Activated CD4-positive, alpha-beta T cell treated with anti-CD3 and anti-CD28 coated beads, Interleukin-2, amount 50 U/mL, for 1 hour (primary cell): ENCODE measurements at places on chromosomes 13 and 19.

GRCh38 chr19:53504885-53505284 is 33.1 kb upstream of the ZNF331 start:
- DNase-seq = no peak

DNA sequence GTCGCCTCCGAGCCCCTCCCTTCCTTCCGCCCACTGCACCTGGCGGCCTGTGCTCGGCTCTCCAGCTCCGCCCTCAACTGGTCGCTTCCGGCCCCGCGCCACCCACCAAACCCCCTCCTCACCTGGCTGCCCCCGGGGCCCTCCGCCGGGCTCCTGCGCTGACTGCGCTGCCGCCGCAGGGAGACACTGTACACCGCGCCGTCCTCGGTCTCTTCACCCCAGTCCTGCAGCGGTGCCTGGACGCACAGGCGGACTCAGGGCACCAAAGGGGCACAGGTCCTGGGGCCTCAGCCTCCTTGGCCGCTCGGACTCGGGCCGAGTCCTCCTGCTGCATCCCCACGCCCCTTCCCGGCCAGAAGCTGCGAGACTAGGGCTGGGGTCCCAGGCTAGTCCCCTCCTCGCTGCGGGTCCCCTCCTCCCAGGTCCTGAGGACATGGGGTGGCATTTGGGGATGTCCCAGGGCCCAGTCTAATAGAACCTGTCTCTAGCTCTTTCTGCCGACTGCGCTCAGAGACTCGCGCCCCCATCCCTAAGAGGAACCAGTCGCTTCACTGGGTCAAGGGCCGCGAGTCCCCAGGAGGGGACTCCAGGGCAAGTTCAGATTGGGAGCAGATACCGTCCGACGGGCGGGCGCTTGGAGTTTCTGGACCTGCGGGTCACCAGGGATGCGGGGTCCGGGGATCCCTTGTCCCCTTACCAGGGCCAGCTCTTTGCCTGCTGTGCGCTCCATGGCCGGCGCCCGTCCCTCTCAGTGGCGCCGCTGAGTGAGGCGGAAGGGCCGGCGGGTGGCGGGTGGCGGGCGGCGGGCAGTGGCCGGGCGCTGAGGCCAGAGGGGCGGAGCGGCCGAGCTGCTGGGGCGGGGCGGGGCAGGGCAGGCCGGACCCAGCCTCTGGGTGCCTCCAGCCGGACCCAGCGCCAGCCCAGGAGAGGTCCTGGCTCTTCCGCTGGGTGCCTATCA is at the start of gene RGL3:
Gene RGL3, minus strand, starts transcription at position 766 of the 958 bp plus-strand sequence. Its CDS starts 36 bp downstream, at position 730.
- no peak for DNase-seq

GRCh38 chr13:63279136-63279535 is 1863.5 kb upstream of the PCDH20 start:
- DNase-seq = no peak

DNA sequence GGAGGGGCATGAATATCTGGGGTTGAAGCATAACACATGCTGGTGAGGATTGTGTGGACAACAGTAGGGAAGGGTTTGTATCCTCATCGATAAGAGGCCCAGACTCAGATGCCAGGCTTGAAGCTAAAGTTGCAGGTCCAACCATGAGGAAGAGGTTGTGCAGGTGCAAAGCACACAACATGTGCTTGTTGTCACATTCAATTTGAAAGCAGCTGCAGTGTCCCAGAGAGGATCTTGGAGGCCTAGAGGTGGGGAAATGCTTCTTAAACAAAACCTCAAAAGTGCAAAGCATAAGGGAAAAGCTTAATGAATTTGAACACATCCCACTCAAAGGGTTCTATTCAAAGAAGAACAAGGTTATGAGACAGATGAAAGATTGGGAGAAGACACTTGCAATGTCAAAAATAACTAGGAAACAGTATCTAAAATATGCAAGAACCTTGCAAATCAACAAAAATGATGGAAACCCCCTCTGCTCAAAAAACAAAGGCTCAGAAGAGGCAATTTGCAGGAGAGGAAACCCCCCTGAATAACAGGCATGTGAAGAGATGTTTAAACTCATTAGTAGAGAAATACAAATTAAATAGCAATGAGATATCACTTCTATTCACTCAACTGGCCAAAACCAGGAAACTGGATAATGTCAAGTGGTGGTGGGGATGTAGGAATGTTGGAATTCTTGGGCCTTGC is 187.1 kb downstream of the KATNAL1 start:
- no peak for DNase-seq

DNA sequence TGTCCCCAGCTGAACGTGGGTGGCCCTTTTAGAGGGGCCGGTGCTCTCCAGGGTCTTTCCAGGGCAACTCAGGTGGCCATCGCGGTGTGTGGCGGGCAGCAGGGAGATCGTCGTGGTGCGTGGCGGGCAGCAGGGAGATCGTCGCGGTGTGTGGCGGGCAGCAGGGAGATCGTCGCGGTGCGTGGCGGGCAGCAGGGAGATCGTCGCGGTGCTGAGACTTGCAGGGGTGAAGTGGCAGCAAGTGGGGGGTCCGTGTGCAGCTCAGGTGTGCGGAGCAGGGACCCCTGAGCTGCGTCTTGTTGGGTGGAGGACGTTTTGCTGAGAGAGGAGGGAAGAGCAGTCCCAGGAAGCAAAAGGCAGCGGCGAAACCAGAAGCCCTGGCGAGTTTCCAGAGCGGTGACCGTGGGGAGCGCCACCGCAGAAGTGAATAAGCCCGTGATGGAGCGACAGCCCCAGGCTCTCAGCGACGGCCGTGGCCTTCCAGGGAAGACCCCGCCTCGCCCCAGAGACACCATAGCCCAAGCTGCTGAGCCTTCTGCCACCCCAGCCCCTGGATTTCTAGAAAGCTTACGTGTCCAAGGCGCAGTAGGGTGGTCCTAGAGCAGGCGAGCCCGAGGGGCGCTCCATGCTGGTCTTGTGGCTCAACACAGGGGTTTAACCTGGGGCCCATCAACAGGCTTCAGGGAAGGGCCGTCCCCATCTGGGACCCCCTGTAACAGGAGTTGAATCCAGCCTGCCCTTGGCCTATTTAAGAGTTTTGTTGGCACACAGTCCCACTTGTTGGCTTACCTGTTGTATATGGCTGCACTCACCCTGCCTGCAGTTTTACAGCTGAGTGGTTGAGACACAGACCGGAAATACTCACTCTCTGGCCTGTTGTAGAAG is 5.4 kb downstream of the NCLN start:
- no peak for DNase-seq

DNA sequence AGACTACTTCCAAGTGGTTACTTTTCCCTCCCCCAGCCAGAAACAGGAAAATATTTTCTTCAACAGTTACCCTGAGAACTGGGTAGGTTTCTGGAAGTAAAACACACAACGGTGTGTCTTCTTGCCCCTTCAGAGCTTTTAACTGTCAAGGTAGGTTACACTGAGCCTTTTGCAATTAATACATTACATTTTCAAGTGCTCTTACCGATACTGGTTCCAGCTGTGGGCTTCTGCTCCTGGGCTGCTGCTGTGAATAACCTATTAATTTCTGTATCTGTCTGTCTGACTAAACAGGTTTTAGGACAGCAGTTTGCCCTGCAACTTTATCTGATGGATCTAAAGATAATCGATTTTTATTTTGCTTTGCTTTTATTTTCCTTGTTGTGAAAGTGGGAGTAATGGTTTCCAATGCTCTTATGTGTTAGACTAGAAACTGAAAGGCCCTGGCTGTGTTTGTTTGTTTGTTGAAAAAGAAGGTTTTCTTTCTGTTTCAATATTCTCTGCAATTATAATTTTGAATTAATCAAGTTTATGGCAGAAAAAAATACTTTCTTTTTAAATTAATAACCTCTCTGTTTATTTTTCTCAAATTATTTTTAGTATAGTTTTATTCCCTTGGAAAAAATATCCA is 196.7 kb upstream of the SLITRK6 start:
- no peak for DNase-seq

DNA sequence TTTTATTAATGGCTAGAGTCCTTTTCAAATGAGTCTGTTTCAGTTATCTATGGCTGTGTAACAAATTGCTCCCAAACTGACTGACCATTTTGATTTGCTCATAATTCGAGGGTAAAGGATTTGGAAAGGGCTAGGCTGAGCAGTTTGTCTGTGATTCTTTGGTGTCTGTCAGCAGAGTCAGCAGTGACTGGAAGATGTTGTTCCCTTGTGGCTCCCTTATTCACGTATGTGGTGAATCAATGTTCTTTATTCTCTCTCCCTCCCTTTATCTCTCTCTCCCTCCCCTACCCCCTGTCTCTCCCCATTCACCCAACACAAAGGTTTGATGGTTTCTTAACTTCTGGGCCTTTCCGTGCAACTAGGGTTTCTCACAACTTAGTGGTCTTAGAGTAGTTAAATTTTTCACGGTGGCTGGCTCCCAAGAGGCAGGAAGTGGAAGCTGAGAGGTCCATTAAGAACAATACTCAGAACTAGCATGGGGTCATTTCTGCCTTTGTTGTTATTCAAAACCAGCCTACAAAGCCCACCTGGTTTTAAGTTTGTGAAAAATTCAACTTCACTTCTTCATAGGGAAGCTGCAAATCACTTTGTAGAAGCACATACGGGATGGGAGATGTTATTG is 772.5 kb upstream of the SLITRK1 start:
- no peak for DNase-seq

GRCh38 chr19:13037161-13037560 is 41.9 kb downstream of the NFIX start:
- no peak for DNase-seq

GRCh38 chr13:113545455-113545930 is 39.1 kb upstream of the TFDP1 start:
- DNase-seq = no peak

GRCh38 chr19:40641281-40641680 is 40.1 kb downstream of the LTBP4 start:
- DNase-seq = no peak

DNA sequence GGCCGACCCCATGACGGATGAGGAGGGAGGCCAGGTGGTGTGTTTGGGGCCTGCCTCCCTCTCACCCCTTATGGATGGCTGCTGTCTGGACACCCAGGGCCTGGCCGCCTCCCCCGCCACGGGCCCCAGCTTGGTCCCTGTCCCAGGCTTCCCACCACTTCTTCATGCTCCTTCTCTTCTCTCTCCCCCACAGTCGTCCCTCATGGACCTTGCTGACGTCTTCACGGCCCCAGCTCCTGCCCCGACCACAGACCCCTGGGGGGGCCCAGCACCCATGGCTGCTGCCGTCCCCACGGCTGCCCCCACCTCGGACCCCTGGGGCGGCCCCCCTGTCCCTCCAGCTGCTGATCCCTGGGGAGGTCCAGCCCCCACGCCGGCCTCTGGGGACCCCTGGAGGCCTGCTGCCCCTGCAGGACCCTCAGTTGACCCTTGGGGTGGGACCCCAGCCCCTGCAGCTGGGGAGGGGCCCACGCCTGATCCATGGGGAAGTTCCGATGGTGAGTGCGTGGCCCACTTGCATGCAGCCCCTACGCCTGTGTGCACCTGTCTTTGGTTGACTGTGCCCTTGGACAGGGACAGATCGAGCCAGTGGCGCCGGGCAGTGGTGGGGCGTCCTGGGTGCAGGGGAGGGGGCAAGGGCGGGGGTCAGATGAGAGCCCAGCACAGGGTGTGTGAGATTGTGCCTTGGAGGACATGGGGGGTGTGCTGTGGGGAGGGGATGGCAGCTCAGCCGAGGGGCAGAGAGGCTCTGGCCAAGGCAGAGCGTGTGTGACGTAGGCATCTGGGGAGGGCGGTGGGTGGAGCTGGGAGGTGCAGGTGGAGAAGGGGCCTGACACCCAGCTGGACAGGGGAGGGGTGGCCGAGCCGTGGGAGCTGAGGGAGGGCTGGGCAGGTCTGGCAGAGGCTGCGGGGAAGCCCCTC is 16.8 kb downstream of the EPN1 start:
- no peak for DNase-seq

DNA sequence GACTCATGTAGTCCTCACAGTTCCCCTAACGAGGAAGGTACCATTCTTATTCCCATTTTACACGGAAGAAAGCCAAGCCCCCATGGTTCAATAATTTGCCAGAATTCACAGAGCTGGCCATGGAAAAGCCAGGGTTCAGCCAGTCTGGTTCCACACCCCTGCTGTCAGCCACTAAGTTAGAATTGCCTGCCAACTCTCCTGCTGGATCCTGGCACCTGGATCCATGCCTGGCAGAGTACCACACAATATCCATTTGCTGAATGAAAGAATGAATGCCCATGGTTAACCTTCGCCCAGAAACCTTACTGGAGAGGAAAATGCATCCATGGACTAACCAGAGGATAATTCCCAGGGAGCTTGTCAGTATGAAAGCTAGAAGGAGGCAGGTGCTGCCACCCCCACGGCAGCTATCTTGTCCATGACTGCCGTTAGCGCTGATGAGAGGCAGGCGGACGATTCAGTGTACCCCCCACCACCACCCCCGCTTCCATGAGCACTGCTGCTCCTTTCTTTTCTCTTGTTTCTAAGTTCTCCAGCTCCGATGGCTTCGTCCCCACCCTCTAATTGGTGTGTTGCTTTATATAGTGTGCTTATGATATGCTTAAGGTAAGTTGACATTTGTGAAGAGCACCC is 114.5 kb downstream of the SLC7A1 start:
- no peak for DNase-seq

DNA sequence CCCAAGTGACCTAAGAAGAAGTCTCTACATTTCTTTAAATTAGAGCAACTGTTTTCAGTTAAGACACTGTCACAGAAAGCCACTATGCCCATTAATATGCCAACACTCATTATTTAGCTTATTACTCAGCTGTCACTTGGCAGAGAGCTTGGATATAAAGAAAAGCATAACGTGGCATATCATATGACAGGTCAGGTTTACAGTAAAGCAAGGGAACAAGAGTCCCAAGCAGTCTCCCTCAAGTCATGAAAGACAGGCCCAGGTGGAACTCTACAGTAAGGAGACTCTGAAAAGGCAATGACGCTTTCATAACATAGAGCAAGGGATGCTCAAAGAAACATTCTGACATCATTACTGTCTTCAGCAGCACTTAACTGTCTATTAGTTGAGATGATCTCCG is 6.3 kb downstream of the LHFPL6 start:
- no peak for DNase-seq

- peak; percentile 18 for DNase-seq
Observed at GRCh38 chr19:33064792-33065550, at the start of gene RHPN2. Gene RHPN2, minus strand, starts transcription at chr19:33064888. Its CDS starts 36 bp downstream, at chr19:33064852.

GRCh38 chr13:40204246-40204645 is 462.2 kb downstream of the FOXO1 start:
- no peak for DNase-seq

DNA sequence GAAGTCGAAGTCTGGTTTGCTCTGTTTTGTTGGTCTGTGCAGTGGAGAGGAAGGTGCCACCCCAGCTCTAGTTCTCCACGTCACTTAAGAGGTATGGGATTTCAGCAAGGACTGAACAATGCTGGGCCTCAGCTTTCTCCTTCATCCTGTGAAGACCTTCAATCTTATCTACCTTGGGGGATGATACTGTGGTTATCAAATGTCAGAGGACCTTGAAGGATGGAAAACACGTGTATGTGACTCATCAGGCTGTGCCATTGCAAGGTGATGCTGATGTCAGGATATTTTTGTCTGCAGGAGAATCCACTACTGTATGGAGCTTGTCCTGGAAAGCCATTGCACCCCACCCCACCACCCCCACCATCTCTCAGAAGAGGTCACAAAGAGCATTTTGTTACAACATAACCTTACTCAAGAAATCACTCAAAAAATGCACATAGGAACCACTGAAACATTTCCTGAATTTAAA is 81.4 kb upstream of the UQCRFS1 start:
- no peak for DNase-seq

- no peak for DNase-seq
Observed at GRCh38 chr13:61156753-61157152, 258.9 kb downstream of the PCDH20 start.
